ENCODE measurements at places on chromosomes 2 and 18. TPM values are rescaled to one million over a fixed set of nuclear protein-coding genes. Genes with fewer than 3 reads are reported as not detected.
A peak's percentile ranks its signal among the peaks of the same experiment; 100 is the strongest.

- H3K4me3 ChIP-seq: no peak overlapping the region
- H3K4me1 ChIP-seq: no peaks in the 10 kb centered on the region
- no peaks in the 10 kb centered on the region for H3K27me3 ChIP-seq
These were observed 256.0 kb downstream of the VAPA start for GRCh38 chr18:10169814-10170213.

GRCh38 chr18:48836231-48836805, 114.4 kb downstream of the SMAD7 start:
- no peak overlapping the region for H3K27ac ChIP-seq
- peaks cover 72% of the 10 kb centered on the region for H3K4me1 ChIP-seq
- no peak for DNase-seq
- H3K36me3 ChIP-seq: no peaks in the 10 kb centered on the region
- H3K27me3 ChIP-seq: no peaks in the 10 kb centered on the region

- no peaks in the 10 kb centered on the region for H3K27me3 ChIP-seq
- no peaks in the 10 kb centered on the region for H3K36me3 ChIP-seq
- no peak overlapping the region for H3K27ac ChIP-seq
- peaks cover 33% of the 10 kb centered on the region for H3K4me1 ChIP-seq
- DNase-seq: no peak
- no peak overlapping the region for H3K4me3 ChIP-seq
These were observed 66.1 kb downstream of the ASB1 start for GRCh38 chr2:238492840-238493239.

GRCh38 chr2:135076556-135076955, 24.5 kb downstream of the RAB3GAP1 start:
- H3K27ac ChIP-seq: no peak overlapping the region
- H3K27me3 ChIP-seq: no peaks in the 10 kb centered on the region
- peaks cover 5% of the 10 kb centered on the region for H3K4me1 ChIP-seq
- H3K36me3 ChIP-seq: peaks cover 37% of the 10 kb centered on the region

- H3K27ac ChIP-seq: no peak overlapping the region
- no peaks in the 10 kb centered on the region for H3K27me3 ChIP-seq
- DNase-seq: no peak
- no peak overlapping the region for H3K4me3 ChIP-seq
- peaks cover 7% of the 10 kb centered on the region for H3K4me1 ChIP-seq
These were observed 7.4 kb downstream of the IL36A start for GRCh38 chr2:113012436-113013335.

DNA sequence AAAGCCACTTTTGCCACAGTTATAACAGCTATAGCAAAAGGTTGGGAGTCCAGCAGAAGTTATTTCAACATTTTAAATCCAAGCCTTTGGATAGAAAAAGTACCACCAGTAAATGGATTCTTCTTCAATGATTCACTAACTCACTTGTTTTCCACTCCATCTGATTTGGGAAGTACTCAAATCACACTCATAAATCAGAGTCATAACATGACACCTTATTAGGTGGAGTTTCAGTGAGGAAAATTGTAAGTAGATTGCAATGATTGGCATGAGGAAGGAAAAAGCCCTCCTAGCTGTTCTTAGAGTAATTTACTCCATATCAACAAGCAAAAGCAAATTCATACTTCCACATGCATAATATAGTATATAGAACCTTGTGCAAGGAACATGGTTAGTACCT, 132.9 kb downstream of the NR4A2 start:
- H3K36me3 ChIP-seq: no peaks in the 10 kb centered on the region
- no peak overlapping the region for H3K27ac ChIP-seq
- no peak for DNase-seq

- no peak overlapping the region for H3K4me3 ChIP-seq
- no peaks in the 10 kb centered on the region for H3K27me3 ChIP-seq
- H3K4me1 ChIP-seq: no peaks in the 10 kb centered on the region
- no peak for DNase-seq
These were observed 40.0 kb upstream of the NCKAP5 start for GRCh38 chr2:133608291-133608690.

DNA sequence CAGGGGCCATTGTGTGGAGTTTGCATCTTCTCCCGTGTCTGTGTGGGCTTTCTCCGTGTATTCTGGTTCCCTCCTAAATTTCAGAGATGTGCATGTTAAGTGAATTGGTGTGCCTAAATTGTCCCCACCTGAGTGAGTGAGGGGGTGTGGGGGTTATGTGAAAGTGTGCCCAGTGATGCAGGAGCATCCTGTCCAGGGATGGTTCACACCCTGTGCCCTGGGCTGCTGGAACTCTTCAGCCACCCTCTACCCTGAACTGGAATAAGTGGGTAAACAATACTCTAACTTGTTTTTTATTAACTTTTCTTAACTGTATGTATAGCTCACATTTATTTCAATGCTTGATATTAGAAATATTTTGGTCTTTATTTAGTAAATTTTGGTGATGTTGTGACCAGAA, 56.0 kb downstream of the UBE2E3 start:
- no peak for DNase-seq
- H3K4me1 ChIP-seq: peaks cover 32% of the 10 kb centered on the region
- H3K27me3 ChIP-seq: no peaks in the 10 kb centered on the region
- H3K36me3 ChIP-seq: peaks cover 2% of the 10 kb centered on the region
- H3K4me3 ChIP-seq: no peak overlapping the region

- no peak overlapping the region for H3K4me3 ChIP-seq
- no peaks in the 10 kb centered on the region for H3K36me3 ChIP-seq
- no peak for DNase-seq
- H3K27ac ChIP-seq: no peak overlapping the region
These were observed 263.1 kb upstream of the ID2 start for GRCh38 chr2:8418721-8419120.

GRCh38 chr2:30334762-30335363, 103.5 kb downstream of the LBH start:
- no peak for DNase-seq
- peak overlapping the region; percentile 79 for H3K4me3 ChIP-seq
- H3K27ac ChIP-seq: peak overlapping the region; percentile 72
- H3K36me3 ChIP-seq: peaks cover 6% of the 10 kb centered on the region

- peaks cover 12% of the 10 kb centered on the region for H3K36me3 ChIP-seq
- peaks cover 54% of the 10 kb centered on the region for H3K27me3 ChIP-seq
- H3K27ac ChIP-seq: no peak overlapping the region
- no peak for DNase-seq
These were observed 165.6 kb downstream of the ACOXL start for GRCh38 chr2:110897966-110898365.

- H3K27me3 ChIP-seq: no peaks in the 10 kb centered on the region
- no peaks in the 10 kb centered on the region for H3K4me1 ChIP-seq
- no peak for DNase-seq
- peaks cover 2% of the 10 kb centered on the region for H3K36me3 ChIP-seq
- no peak overlapping the region for H3K27ac ChIP-seq
These were observed 216.5 kb downstream of the KLHL29 start for GRCh38 chr2:23601301-23601965.

DNA sequence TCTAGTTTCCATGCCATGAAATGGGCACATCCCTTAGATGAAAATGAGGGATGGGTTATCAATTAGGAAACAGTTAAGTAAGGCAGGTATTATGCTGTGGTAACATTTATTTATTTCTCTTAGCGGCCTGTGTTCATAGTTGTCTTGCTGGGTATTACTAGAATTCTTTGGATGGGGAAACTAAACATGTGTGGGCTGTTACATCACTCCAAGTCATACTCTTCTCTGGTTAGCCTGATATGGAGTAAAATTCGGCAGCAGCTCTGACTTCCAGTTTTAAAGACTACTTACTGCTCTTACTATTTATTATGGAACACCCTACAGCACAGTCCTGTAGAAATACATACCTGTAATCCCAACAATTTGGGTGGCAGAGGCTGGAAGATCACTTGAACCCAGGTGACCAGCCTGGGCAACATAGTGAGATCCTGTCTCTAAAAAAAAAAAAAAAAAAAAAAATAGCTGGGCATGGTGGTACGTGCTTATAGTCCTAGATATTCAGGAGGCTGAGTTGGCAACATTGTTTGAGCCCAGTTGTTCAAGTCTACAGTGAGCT, 33.1 kb upstream of the RASGRP3 start:
- H3K4me1 ChIP-seq: no peaks in the 10 kb centered on the region
- H3K27ac ChIP-seq: no peak overlapping the region
- no peaks in the 10 kb centered on the region for H3K27me3 ChIP-seq

- H3K27ac ChIP-seq: no peak overlapping the region
- H3K27me3 ChIP-seq: peaks cover 28% of the 10 kb centered on the region
- DNase-seq: no peak
- H3K36me3 ChIP-seq: peaks cover 6% of the 10 kb centered on the region
- no peaks in the 10 kb centered on the region for H3K4me1 ChIP-seq
These were observed 11.6 kb downstream of the ECEL1 start for GRCh38 chr2:232476045-232476444.

DNA sequence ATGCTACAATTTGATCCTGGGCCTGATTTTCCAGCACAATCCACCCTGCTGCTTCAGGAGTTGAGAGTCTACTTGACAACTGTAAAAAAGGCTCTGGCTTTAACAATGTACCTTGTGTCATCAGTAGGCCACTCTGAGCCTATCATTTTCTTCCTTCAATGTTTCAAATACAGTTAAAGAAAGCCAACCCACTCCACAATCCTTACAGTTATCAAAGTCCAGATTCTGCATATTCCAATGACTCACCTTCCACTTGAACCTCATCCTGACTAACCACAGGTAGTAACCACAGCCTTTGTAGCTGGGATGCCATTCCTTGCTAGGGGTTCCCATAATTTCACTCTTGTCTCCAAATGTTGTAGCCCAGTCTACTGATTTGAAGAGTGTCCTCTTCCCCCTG, 35.5 kb upstream of the AQP4 start:
- H3K27ac ChIP-seq: no peak overlapping the region
- DNase-seq: no peak
- H3K4me1 ChIP-seq: no peaks in the 10 kb centered on the region
- H3K36me3 ChIP-seq: peaks cover 2% of the 10 kb centered on the region
- H3K4me3 ChIP-seq: no peak overlapping the region

DNA sequence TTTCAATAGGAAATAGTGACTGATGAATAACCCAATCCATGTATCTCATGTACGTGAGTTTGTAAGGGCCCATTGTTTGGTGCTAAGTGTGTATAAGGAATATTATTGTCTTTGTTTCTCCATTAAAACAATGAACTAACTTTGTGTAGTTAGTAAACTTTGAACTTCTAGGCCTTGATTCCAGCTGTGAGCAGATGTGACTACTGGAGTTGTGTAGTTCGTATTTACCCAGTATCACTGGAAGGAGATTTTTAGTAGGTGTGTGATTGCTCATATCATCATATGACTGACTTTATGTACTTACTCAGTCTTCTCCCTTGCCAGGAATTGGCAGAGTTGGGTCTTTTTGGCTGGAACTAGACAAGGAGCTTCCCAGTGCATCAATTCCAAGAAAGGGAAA, 227.4 kb downstream of the AGPS start:
- H3K4me3 ChIP-seq: no peak overlapping the region
- DNase-seq: no peak
- H3K4me1 ChIP-seq: peaks cover 9% of the 10 kb centered on the region
- no peaks in the 10 kb centered on the region for H3K36me3 ChIP-seq

GRCh38 chr2:215461836-215462532, 26.1 kb upstream of the FN1 start:
- no peak overlapping the region for H3K27ac ChIP-seq
- H3K36me3 ChIP-seq: no peaks in the 10 kb centered on the region
- no peak for DNase-seq

- peak overlapping the region; percentile 17 for H3K27ac ChIP-seq
- peaks cover 35% of the 10 kb centered on the region for H3K36me3 ChIP-seq
- H3K27me3 ChIP-seq: no peaks in the 10 kb centered on the region
- no peaks in the 10 kb centered on the region for H3K4me1 ChIP-seq
These were observed 19.0 kb upstream of the SAG start for GRCh38 chr2:233288663-233289062.

DNA sequence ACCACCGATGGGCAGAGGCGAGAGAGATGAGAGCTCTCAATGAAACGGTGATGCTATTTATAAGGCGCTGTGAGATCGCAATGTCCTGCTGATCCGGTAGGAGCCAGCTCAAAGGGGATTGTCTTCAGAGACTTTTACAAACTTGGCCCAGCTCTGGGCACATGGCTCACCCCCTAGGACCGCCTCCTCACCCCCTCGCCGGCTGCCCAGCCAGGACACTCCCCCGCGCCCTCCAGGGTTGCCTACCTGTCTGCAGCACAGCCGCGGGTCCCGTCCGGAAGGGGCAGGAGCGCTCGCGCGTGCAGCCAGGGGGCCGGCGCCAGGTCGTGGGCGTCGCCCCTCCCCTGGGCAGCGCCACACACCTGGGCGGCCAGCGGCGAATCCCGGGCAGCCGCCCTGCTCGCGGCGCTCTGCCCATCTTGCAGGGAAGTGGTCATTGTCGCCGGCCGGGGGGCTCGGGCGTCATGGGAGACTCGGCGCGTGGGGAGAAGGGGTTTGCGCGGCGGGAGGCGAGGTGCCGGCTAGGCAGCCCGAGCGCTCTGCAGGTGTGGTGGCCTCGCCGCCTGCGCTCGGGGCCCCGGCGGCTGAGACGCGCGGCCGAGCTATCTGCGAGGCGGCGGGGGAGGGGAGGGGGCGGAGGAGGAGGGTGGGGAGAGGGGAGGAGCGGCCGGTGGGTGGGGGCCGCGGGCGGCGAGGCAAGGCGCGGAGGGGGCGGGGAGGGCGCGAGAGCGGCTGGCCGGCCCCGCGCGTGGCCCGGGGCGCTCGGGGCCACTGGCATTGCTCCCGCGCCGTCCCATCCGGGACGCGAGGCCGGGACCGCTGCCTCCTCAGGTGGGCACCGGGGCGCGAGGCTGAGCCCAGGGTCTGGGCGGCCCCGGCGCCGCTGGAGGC, at the start of gene GRB14:
GRB14 (minus strand) TSS at position 610 of the 891 bp plus-strand sequence; CDS start at position 437, 173 bp downstream.
- peak; percentile 1 for DNase-seq
- H3K4me3 ChIP-seq: peak within 1 kb of the TSS; percentile 68
- H3K27ac ChIP-seq: no peak within 1 kb of the TSS
- H3K4me1 ChIP-seq: no peaks in the 10 kb centered on the region

GRCh38 chr2:237474931-237475703, 11.9 kb upstream of the MLPH start:
- H3K4me3 ChIP-seq: peak overlapping the region; percentile 89
- peak; percentile 85 for DNase-seq
- H3K4me1 ChIP-seq: peaks cover 20% of the 10 kb centered on the region
- no peaks in the 10 kb centered on the region for H3K36me3 ChIP-seq
- H3K27me3 ChIP-seq: peaks cover 24% of the 10 kb centered on the region

GRCh38 chr2:118322406-118322805, 234.1 kb downstream of the INSIG2 start:
- peaks cover 46% of the 10 kb centered on the region for H3K27me3 ChIP-seq
- no peaks in the 10 kb centered on the region for H3K4me1 ChIP-seq
- no peak for DNase-seq
- H3K4me3 ChIP-seq: no peak overlapping the region
- no peaks in the 10 kb centered on the region for H3K36me3 ChIP-seq
- H3K27ac ChIP-seq: no peak overlapping the region

The NTSR2 gene
- total RNA-seq: not detected

The CRYBA2 gene
- total RNA-seq: not detected

The OLA1 gene
- 100 TPM for total RNA-seq

The RBKS gene
- total RNA-seq: 5.8 TPM

The RNF152 gene
- 0.12 TPM for total RNA-seq

The ADGRF3 gene
- 2.4 TPM for total RNA-seq

The GALR1 gene
- total RNA-seq: not detected

The STK36 gene
- 15.3 TPM for total RNA-seq

The ANKRD36B gene
- 41.9 TPM for total RNA-seq

The NT5DC4 gene
- total RNA-seq: not detected

The WNT10A gene
- total RNA-seq: 8.6 TPM

The ST3GAL5 gene
- total RNA-seq: 11.3 TPM

The NEU2 gene
- total RNA-seq: not detected
